ENCODE measurements at places on chromosomes 1 and 21.

GRCh38 chr1:156794506-156795373 lies 21.9 kb downstream of the SH2D2A start:
- no peak for DNase-seq

- DNase-seq = no peak
Observed at GRCh38 chr1:40974945-40975344, 4.6 kb upstream of the CTPS1 start.

DNA sequence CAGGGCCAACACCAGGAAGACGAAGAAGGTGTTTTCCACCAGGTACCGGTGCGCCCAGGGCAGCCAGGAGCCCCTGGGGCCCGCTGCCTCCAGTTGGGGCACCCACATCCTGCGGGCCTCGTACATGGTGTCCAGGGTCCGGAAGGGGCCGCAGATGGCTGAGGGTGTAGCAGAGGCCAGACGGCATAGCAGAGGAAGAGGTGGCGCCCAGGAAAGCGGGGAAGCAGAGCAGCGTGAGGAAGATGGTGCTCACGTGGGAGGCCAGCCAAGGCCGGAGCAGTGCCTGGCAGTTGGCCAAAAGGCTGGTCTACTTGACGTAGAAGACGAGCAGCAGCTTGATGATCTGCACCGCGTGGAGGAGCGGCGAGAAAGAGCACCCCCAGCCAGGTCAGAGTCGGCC lies 40.4 kb downstream of the ZNF691 start:
- DNase-seq = no peak

DNA sequence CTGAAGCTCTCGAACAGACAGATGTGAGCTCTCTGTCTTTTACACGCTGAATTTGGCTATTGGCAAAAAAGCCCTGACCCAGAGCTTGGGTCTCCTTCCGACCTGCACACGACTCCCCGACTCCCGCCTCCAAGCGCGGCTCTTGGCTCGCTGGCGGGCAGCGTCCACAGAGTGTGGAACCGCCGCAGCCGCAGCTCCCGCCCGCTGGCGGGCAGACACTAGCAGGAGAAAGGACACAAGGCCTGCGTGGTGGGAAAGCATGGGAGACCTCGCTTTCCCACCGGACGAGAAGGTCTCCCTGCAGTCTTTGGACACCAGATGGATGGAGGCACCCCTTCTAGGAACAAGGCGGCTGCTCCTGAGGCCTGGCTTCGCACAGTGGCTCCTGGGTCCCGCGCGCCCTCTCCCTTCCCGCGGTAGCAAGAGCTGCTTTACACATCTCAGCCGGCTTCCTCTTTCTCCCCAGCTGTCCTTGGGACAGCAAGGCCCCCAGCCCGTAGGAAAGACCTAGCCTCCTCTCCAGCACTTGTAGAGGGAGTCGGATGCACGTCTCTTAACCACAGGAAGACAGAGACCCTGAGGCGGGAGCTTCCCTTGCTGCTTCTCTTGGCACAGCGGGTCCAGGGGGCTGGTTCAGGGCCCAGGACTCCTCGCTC lies 92.1 kb downstream of the PRKAB2 start:
- DNase-seq = no peak

DNA sequence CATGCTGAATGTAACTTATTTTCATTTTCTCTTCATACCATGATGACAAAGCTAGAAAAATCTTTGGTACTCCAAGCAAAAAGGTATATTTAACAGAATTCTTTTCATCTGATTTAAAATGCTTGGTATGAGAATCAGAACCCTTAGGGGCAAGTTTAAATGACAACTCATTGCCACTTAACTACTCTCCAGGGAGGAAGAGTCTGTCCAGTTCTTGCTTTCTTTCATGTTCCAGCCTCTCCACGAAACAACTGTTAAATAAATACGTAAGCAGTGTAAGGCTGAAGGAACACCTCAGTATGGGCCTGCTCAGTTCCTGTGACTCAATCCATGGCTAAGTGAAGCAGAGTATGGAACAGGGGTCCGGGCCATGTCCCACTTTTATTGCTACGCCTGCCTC lies 1.6 kb downstream of the LCE2A start:
- DNase-seq = no peak
